ENCODE measurements at places on chromosomes 2 and 18.

DNA sequence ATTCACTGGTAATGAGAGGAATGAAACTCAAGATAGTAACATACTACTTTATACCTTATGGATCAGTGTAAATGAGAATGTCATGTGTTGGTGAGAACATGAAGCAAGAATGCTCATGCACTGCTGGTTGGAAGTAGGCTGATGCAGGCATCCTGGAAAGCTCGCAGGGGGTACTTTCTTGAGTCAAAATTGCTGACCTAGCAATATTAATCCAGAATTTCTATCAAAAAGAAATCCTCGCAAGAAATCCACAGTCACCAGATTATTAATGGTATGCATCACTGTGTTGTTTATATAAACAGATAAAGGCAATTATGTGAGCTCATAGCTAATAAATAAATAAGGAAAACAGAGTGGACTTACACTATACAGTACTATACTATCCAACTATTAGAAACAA lies 713.7 kb upstream of the PKDCC start:
- no peak for DNase-seq

GRCh38 chr2:220648628-220649027 lies 923.5 kb downstream of the EPHA4 start:
- DNase-seq = no peak

DNA sequence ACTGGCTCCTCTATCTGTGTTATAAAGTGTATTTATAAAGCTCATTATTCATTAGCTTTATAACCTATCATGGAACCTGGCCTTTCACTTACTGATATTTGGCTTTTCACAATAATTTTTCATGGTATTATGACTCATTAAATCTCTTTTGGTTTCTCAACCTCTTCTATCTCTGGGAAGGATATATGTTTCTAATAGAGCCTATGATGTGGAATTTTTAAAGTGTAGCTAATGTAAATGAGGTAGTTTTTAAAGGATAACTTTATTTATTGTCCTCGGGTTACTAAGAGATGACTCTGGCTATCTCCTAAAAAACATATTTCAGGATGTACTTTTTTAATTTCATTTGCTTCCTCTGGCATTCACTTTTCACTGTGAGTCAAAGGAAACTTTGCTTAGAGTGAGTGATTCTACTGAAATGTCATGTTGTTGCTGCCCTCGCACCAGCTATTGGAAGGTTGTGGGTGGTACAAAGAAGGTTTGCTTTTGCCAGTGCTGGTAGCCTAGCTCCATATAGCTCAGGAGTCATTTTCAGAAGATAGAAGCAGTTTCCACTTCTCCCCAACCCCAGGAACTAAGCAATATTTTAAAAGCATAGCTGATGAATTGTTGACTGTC lies 85.2 kb upstream of the RPE start:
- no peak for DNase-seq

- no peak for DNase-seq
Measured at GRCh38 chr2:11028407-11028916, 116.7 kb downstream of the KCNF1 start.

DNA sequence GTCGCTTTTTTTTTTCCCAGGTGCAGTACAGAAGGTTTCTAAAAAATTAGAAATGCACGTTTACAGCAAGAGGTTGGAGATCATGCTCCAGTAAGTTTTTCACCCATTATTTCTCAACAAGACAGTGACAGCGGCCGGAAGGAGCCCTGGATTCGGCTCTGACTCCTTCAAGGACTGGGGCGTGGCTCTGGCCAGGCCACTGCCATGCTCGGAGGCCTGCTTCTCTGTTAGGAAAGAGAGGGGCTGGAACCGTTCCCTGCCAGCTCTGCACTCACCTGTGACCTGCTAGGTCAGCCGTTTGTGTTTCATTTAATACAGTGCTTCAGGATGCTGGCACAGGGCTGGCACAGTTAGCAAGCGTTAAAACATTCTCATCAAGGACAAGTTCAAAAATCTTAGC lies 6.7 kb upstream of the IAH1 start:
- DNase-seq = no peak

All from brain pericyte (primary cell).